HT1080 (cell line): ENCODE measurements at places on chromosomes 3 and 15. TPM values are rescaled to one million over a fixed set of nuclear protein-coding genes. Genes with fewer than 3 reads are reported as not detected.

GRCh38 chr3:181725830-181726229, 14.1 kb downstream of the SOX2 start:
- DNase-seq = no peak

- peak; percentile 74 for DNase-seq
Measured at GRCh38 chr3:15983232-15983631, 185.5 kb upstream of the ANKRD28 start.

GRCh38 chr15:70703096-70703878, 60.1 kb downstream of the UACA start:
- no peak for DNase-seq

DNA sequence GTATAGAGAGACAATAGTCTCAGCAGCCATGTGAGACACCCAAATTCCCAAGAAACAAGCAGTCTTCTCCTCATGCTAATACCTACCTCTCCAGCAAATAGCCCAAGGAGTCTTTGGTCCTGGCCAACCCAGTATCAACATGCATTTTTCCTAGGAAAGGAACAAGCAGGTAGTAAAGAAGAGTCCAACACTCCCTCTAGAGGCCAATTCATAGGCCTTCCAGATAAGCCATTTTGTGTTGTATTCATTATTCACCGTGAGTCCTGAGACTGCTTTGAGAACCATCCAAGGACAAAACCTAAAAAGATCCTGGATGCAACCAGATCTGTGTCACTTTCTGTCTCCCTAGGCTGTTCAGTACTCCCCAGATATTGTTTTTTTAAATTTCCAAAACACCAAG, 63.6 kb upstream of the SNTN start:
- peak; percentile 44 for DNase-seq

GRCh38 chr3:14861031-14861430, 42.3 kb downstream of the FGD5 start:
- DNase-seq = no peak

DNA sequence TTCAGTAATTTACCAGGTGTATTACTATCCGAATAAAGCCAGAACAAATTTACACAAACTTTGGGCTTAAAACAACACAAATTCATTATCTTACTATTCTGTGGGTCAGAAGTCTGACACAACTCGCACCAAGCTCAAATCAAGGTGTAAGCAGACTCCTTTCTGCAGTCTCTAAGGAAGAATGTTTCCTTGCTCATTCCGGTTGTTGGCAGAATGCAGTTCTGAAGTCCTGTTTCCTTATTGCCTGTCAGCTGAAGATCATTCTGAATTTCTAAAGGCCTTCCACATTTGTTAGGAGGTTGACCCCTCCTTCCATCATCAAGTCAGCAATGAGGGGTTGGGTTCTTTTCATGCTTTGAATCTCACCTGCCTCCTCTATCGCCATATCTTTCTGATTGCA, 183.2 kb downstream of the FHIT start:
- no peak for DNase-seq

- DNase-seq = peak; percentile 20
Measured at GRCh38 chr3:73508330-73508954, 116.3 kb downstream of the PDZRN3 start.

DNA sequence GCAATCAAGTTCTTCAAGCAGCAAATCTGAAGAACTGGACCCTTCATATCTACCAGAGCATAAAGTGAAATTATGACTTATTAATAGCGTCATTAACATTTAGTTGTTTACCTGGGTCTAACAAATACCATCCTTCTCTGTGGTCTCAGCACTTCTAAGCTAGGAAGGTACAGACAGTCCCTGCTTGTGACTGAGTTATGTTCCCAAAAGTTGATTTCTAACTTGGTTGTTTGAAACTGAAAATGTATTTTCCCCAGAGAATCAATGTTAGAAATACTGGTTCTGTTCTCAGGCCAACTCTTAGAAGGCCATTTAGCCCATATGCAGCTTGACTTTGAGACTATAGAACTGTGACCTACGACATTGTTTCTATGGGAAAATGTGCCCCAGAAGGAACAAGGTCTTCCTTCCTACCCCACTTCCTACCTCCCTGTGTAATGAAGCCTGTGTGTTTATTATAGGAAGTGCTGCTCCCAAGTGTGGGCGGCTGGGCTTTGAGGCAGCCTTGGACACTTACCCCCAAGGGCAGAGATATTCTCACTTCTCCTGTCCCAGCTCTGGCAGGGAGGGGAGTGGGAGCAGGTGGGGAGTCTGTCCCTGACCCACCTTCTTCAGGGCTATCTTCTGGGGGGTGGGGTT, 12.2 kb upstream of the MAPK6 start:
- DNase-seq = no peak

- no peak for DNase-seq
Measured at GRCh38 chr3:76547674-76548073, 492.2 kb upstream of the ROBO2 start.

The C3orf33 gene
- total RNA-seq = 3.1 and 3.8 TPM in 2 replicates

The SKIL gene
- 26.0 and 34.8 TPM in 2 replicates for total RNA-seq

The STAB1 gene
- total RNA-seq = not detected in 2 replicates

The SLC22A13 gene
- 0.07 TPM in 1 of 2 replicates, not detected in the other for total RNA-seq

The BOC gene
- 10.4 and 15.3 TPM in 2 replicates for total RNA-seq

The KAT2B gene
- total RNA-seq = 10.2 and 16.7 TPM in 2 replicates

The TIPIN gene
- 21.9 TPM in 2 replicates for total RNA-seq

The LXN gene
- not detected in 2 replicates for total RNA-seq
